ENCODE measurements at places on chromosomes 4 and X. TPM values are rescaled to one million over a fixed set of nuclear protein-coding genes. Genes with fewer than 3 reads are reported as not detected.
A peak's percentile ranks its signal among the peaks of the same experiment; 100 is the strongest.

The PCSK1N gene
- 14.2 TPM for total RNA-seq

The RHOXF2 gene
- total RNA-seq: 0.10 TPM

The GDPD2 gene
- not detected for total RNA-seq

GRCh38 chr4:186684889-186685309, 38.8 kb downstream of the FAT1 start:
- no peak for DNase-seq

DNA sequence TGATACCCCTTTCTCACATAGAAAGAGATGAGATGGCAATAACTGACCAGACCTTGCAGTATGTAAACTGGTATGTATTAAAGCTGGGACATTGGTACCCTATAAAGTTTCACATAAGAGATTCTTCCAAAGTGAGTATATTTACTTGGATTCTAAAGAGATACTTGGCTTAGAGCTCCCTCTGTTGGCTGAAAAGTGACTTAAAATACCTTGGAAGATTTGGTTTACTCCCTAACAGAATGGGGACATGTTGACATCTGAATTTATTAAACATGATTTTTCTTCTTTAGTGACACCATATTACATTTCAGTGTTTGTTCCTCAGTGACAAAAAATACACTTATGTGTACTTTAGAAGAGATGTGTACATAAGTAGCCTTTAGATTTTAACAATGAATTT, 47.9 kb upstream of the RGN start:
- DNase-seq: no peak

- no peak for DNase-seq
These were observed 198.8 kb downstream of the PPP3CA start for GRCh38 chr4:101148551-101148950.

- peak; percentile 12 for DNase-seq
These were observed at the start of gene GK for GRCh38 chrX:30653415-30654131. Gene GK (plus strand): TSS chrX:30653423. CDS start chrX:30653538, 115 bp downstream.

The UGT8 gene
- total RNA-seq: 0.50 TPM

The SSX1 gene
- total RNA-seq: not detected

DNA sequence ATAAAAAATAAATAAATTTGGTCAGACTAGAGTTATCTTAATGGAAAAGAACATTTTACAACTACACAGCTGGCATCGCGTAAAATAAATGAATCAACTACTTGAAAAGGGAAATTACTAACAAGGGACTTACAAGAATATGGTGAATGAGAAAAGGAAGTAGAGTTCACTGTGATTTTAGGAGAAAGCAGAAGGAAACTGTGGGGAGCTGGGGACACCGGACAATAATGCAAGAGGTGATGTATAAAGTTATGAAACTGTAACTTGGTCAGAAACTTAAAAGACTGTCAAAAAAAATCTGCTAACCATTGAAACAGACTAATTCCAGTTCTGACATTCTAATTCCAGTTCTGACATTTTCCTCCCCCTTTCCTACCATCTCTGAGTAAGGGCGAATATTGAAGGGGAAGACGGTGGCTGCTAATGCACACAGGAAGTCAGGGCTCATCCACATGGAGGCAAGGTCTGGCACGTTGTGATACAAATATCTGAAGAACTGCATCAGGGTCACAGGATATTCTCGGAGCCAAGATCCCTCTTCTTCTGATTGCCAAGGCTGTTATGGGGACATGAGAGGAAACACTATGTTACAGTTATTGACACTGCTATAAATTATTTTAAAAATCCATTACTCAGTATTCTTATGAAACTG, 170.5 kb downstream of the CDS1 start:
- no peak for DNase-seq

All from T-helper 17 cell (primary cell).